Renal cortex interstitium (tissue), 15 donors: ENCODE measurements at places on chromosomes 2 and 18.

DNA sequence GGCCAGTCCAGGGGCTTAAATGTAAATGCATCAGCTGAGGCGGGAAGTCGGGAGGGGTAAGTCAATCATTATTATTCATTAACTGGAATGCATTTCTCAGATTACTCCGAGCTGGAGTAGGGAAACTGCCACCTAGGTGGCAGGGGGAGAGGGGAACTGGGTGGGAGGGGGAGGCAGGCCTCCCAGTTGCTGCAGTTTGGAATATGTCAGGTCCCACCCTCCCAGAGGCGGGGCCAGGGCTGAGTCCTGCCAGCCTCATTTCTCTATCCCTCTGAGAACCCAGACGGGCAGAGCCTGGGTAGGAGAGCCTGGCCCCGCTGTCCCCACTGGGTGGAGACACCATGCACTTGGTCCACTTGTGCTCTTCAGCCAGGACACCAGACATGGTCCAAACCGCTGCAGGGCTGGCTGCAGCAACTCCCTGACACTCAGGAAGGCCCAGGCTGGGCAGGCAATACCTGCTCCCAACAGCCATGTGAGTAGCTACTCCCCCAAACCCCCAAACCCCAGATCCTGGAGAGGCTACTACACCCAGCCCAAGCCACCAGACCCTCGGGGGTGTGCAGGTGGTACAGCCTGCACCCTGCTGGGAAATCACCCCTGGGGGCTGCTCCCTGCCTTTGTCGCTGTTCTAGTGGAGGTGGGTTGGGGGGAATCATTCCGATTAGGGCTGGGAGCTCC, at the start of gene GPBAR1:
Gene GPBAR1 (plus strand): TSS at position 274 of the 681 bp plus-strand sequence. CDS start 1,710 bp downstream, outside the sequence.
- DNase-seq: peak; percentile 68

DNA sequence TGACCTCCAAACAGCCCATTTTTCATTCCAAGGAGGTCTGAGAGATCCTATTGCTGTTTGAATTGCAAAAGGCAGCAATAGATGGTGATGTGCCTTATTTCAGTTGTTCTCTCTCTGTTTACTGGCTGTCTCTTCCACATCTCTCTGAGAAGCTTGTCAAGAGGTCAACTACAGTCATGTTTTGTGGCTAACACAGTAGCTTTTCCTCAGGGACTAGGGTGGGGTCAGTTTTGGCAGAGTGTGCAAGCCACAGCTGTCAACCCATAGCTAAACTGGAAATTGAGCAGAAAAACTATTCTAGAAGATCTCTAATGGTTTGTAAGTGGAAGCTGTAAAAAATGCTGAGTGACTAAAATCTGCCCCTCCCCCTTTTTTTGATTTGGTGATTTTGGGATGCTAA, 67.1 kb downstream of the DIS3L2 start:
- no peak for DNase-seq

DNA sequence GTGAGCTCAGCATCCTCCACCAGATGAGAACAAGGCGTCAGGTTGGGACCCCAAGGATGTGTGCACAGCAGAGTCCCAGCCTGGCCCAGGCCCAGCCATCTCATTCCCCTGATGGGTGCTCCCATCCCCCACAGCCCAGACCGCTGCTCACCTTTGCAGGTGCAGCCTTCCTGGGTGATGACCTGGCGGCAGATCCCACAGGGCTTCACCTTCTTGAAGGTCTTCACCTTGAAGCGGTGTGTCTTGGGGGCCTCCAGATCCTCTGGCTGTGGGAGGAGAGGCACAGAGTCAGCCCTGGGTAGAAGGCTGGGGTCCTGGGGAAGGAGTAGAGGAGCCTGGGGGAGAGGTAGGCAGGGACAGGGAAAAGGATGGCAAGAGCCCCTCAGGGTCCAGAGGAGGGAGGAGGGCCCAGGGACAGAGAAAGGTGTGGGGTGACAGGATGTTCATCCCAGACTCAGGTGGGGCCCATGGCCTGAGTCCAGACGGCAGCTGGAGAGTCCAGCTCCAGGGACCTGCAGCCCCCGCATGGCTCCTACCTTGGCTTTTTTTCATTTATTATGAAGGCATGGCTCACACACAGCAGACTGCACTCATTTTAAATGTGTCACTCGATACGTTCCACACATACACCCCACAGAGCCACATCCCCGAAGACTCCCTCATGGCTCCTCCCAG, 11.9 kb downstream of the TNS1 start:
- no peak for DNase-seq

DNA sequence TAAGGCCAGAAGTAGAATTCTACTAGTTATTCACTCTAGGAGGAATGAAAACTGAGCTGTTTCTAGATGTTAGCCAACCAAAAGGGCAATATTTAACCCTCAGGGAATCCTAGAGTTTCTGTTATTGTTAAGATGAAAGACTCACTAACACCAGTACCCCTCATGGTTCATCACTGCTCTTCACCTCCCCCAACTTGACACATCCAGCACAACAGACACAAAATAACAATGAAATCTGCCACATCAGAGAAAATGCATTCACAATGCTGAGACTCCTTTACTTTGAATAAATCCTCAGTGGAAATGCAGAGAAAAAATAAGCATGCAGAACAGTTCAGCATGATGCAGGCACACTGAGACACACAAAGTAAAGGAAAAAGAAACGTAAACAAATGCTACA, 111.3 kb downstream of the RIF1 start:
- DNase-seq: no peak

- no peak for DNase-seq
These were observed 28.1 kb downstream of the ARHGAP25 start for GRCh38 chr2:68762665-68763064.

GRCh38 chr2:162063899-162064298, 10.1 kb downstream of the DPP4 start:
- no peak for DNase-seq

DNA sequence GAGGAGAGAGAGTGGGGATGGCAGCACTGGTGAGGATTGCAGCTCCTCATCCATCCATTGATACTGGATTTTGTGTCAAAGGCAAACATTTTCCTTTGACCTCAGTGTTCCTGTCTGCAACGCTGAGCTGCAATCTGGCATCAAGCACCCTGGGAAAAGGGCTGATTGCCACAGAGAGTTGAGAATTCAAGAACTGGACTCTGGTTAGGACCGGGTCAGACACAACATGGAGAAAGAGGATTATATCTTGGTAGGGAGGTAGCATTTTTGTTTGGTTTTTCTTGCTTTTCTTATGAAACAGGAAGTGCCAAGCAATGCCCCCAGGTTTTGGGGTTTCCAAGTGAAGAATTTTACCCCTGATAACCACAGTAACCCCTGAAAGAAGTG, 81.9 kb upstream of the PKDCC start:
- DNase-seq: no peak

GRCh38 chr18:58562999-58563667, 65.8 kb downstream of the ALPK2 start:
- no peak for DNase-seq

GRCh38 chr2:165016772-165017411, 61.6 kb upstream of the SLC38A11 start:
- peak; percentile 8 for DNase-seq

DNA sequence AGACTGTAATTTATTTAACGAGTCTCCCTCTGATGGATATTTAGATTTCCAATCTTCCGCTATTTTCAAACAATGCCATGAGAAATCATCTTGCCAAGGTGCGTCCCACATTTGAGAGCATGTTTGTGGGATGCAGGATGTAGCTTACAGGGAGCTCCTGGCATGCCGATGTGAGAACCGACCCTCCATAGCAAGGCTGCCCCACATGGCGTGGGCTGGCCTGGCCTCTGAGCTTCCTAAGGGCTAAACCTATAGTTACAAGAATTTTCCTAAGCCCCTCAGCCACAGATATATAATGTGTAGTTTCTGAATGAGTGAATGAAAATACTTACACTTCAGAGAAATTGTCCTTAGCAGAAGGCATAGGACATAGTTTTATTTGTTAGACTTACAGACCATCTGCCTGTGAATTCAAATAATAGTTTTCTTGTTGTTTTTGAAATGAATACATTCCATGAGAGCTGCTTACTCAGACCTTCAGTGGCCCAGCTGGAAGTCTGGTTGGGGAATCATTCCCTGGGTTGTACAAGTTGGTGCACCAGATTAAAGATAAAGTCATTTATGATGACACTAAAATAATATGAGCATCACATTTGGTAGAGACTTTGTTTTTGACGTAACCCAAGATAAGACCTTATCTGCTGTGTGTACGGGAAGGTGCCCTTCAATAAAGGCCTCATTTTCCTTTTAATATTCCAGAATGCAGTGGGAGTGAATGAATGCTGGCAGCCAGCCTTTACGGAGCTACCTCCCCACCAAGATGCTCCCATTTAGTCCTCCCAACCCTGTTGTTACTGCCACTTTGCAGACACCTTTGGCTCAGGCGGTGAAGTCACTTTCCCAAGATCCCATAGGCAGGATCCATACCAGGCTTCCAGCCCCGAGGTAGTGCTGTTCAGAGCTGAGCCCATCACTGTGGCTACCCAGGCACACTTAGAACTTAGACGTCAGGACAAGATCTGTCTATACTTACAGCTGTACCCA, 107.1 kb downstream of the GLI2 start:
- no peak for DNase-seq

GRCh38 chr18:67151366-67151765, 365.2 kb downstream of the DSEL start:
- DNase-seq: no peak

DNA sequence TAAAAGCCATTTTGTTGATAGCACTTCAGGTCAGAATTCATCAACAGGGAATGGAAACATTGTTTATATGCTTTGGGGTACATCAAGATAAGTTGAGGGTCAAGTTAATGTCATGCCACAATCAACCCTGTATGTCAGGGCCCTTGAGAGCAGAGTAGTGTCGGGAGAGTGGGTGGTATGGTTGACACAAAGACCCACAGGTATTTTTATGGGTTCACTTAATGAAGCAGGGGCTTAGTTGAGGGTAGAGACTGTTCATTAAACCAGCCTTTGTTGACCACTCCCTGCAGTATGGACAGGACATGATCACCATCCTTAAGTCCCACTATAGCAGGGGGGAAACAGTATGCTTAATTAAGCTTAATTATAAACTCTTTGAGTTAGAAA, 5.7 kb downstream of the RPL37A start:
- DNase-seq: no peak

DNA sequence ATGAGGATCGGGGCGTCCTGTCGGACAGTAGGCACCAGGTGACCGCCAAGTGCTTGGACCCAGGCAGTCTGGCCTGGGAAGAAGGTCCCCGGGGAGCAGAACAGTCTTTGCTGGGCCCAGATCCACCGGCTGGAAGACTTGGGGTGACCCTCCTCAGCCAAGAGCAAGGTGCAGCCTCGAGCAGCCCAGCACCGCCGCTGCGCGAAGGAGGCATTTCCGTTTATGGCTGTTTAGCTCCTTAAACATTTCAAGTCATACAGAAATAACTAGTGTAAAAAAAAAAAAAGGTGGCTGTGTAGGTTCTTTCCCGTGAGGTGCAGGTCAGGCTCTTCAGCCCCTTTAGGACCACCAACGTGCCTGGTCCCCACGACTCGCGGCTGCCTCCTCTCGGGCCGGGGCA, 370.2 kb downstream of the CMPK2 start:
- DNase-seq: no peak

DNA sequence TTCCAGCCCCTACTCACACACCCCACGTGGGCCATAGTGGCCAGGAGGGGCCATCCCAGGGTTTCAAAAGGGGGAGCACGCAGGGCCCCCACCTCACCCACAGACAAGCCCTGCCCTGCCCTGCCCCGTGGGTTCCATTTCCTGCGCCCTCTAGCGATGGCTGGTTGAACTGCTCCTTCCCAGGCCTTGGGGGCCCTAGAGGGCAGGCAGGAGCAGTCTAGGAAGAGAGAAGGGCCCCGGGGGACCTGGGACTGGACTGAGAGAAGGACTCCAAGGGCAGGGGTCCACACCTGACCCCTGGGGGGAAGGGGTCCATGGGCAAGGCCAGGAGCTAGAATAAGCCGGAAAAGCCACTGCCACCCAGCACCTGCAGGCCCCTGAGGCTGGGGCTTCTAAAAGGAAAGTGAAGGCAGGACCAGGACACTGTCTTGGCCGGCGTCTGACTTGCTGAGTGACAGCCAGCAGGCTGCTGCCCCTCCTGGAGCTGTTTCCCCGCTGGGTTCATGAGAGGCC, 10.1 kb downstream of the CYP26B1 start:
- no peak for DNase-seq

GRCh38 chr2:220356076-220356475, 728.6 kb downstream of the SLC4A3 start:
- DNase-seq: no peak

- no peak for DNase-seq
These were observed 14.5 kb downstream of the NAB1 start for GRCh38 chr2:190663348-190663747.

DNA sequence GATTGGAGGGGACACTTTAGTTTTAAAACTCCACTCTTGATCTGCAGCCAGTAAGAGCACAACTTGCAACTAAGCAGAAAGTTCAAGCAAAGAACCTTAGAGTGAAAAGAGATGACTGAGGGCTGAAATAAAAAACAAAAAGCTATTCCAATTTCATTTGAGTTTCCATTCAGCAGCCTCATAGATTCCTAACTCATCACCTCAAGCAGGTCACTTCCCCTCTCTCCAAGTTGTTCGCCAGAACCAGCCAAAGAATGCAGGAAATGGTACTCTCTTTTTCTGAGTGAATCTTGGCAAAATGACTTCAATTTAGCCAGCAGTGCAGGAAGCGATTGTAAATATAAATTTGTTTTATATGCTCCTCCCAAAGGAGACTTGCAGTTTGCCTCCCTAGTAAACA, 213.3 kb downstream of the SETBP1 start:
- no peak for DNase-seq

DNA sequence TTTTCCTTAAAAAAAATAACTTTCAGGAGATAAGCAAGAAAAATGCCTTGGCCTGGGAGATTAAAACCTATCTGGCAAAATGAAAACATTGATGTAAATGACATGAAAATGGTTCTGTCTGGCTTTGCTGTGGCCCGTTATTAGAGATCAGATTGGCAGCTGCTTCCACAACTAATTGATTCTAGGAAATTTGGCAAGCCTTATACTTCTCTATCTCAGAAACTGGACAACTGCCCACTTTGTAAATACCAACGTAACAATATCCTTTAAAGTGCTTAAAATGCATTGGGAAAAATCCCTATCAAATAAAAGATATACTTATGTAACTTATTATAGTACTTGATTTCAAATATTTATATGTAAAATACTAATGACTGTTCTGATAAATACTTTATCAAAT, 14.2 kb upstream of the SKA1 start:
- no peak for DNase-seq

DNA sequence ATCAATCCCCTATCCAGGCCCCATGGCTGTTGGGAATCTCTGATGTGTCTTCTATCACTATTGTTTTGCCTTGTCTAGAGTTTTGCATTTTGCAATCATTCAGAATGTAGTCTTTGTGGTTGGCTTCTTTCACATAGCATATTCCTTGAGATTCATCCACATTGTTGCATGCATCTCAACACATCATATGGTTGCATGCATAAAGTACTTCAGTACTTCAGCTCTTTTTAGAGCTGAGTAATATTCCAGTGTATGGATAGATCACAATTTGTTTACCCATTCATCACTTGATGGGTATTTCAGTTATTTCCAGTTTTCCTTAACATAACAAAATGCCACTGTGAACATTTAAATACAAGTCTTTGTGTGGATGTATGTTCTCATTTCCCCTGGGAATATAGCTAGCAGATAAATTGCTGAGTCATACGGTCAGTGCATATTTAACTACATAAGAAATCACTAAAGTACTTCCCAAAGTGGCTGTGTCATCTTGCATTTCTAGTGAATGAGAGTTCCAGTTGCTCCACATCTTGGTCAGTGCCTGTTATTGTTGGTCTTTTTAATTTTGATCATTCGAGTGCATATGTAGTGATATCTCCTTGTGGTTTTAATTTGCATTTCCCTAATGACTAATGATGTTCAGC, 138.8 kb downstream of the BCL11A start:
- no peak for DNase-seq

GRCh38 chr2:8862230-8862629, 24.8 kb upstream of the KIDINS220 start:
- DNase-seq: no peak
